Testis (tissue), 5 donors: ENCODE measurements at places on chromosomes 6 and 20. TPM values are rescaled to one million over a fixed set of nuclear protein-coding genes. Genes with fewer than 3 reads are reported as not detected.
A peak's percentile ranks its signal among the peaks of the same experiment; 100 is the strongest.

DNA sequence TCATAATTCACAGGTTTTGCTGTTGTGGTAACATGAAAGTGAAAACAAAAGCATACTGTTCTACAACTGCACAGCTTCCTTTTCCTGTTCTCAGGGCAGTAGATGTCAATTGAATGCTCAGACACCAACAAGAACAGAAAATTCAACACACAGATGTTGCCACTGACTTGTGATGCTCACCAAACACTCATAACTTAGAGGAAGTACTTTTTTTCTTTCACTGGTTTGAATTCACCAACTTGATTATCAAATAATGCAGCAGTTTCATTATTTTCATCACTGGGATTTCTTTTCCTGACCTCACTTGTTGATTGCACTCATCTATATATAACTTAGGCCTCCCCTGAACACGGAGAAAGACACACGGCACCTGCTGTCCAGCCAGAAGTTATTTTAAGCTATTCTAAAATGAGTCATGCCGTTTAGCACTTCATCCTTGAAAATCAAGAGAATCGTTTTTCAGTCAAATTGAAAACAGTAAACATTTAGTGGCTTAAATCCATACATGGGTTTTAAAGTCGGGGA, 949 bp downstream of the TXLNB start:
- H3K4me3 ChIP-seq, result no peak overlapping the region
- H3K36me3 ChIP-seq, result no peaks in the 10 kb centered on the region

BFSP1 gene
- total RNA-seq, result 10.7 TPM

DNA sequence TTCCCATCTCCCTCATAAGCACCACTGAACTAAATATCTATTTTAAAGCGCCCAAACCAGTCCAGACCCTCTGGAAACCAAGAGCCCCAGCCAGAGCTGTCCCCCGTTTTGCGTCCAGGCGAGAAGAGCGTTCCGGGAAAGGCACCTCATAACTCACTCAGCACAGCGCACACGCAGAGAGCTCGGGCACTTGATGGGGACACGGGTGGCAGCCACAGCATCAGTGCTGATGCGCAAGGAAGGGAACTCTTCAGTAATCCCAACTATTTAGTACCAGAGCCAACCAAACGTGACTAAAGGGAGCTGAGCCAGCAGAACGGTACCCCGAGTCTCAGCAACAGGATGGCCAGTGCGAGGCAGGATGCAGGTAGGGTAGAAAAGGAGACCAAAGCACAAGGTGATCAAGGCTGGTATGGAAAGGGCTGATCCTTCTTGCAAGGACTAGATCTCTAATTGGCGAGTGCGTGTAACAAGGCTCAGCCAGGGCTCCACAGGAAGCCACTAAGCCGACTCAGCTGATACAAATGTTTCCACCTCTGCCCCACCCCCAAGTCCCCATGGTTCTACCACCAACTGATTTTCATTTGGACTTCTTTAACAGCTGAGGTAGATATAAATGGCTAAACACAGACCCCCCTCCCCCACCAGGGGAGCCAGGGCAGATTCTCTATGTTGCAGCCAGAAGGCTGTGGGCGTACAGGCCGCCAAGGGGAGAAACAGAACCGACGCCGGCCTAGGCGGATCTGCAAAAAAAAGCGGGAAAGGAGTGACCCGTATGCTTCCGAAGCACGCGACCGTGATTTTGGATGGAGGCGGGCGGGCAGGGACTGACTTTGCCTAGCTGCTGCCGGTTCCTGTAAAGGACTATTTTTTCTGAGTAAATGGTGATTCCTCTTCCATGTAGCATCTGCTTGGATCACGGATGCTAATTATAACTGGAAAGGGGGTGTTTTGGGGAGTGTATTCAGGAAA, 183.5 kb upstream of the COL21A1 start:
- peak; percentile 16 for DNase-seq
- H3K27ac ChIP-seq, result no peak overlapping the region
- no peaks in the 10 kb centered on the region for H3K4me1 ChIP-seq

DNA sequence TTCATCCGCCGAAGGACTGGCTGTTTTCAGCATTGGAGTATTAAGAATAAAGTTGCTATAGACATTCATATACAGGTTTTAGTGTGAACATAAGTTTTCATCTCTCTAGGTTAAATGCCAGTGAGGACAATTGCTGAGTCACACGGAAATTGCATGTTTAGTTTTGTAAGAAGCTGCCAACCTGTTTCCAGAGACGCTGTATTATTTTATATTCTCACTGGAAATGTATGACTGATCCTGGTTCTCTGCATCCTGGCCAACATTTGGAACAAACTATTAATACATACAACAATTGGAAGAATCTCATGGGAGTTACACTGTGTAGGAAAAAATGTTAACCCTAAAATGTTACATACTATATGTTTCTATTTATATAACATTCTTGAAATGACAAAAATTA, 16.7 kb upstream of the TGM6 start:
- H3K4me1 ChIP-seq, result no peaks in the 10 kb centered on the region
- DNase-seq, result no peak
- no peak overlapping the region for H3K4me3 ChIP-seq
- no peak overlapping the region for H3K27ac ChIP-seq
- H3K36me3 ChIP-seq, result no peaks in the 10 kb centered on the region

FAXC gene
- 2.7 TPM for total RNA-seq

TREM2 gene
- 2.2 TPM for total RNA-seq

RBCK1 gene
- total RNA-seq, result 93.7 TPM
